ENCODE measurements at places on chromosomes 11 and 22.
A peak's percentile ranks its signal among the peaks of the same experiment; 100 is the strongest.

DNA sequence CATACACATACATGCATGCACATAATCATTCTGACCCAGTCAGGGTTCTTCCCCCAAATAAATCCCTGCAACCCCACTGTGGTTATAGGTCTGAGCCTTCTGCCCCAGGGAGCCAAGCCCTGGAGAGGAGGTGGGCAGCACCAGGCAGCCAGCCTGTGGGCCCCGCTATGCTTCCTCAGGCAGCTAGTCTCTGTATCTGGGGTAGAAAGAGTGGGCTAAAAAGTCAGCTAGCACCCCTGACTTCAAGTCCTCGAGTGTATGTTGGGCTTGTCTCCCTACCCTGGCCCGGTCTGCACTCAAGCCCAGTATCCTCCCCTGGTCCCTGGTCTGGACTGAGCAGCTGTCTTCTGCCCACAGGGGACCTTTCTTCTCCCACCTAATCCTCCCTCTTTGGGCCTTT is 28.0 kb downstream of the KCNQ1OT1 start:
- no peak for DNase-seq

GRCh38 chr11:34214961-34215805 is 109.8 kb downstream of the NAT10 start:
- peak; percentile 78 for DNase-seq

DNA sequence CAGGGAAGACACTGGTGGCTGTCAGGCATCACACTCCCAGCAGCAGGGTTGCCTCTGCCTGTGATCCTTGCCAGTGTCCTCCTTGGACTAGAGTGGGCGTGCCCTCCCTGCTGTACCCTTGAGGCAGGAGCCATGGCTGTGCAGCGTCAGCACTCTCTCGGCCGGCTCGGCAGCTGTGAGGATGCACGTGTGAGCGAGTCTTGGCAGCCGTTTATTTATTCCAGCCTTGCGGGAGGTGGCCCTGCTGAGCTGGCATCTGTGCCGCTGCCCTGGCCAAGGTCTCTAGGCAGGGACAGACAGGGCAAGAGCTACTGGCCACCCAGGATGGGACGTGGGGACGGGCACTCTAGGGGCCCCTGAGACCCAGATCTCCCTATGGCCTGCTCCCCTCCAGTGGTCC is 33.9 kb downstream of the TSPAN4 start:
- no peak for DNase-seq

- no peak for DNase-seq
These were observed 35.9 kb upstream of the WNT7B start for GRCh38 chr22:46012881-46013281.

- no peak for DNase-seq
These were observed 1.6 kb downstream of the ATG2A start for GRCh38 chr11:64915376-64915887.

- DNase-seq, result no peak
These were observed 4.3 kb upstream of the OSBPL5 start for GRCh38 chr11:3169255-3170043.

- DNase-seq, result no peak
These were observed 106.4 kb upstream of the FGF3 start for GRCh38 chr11:69925366-69926196.

DNA sequence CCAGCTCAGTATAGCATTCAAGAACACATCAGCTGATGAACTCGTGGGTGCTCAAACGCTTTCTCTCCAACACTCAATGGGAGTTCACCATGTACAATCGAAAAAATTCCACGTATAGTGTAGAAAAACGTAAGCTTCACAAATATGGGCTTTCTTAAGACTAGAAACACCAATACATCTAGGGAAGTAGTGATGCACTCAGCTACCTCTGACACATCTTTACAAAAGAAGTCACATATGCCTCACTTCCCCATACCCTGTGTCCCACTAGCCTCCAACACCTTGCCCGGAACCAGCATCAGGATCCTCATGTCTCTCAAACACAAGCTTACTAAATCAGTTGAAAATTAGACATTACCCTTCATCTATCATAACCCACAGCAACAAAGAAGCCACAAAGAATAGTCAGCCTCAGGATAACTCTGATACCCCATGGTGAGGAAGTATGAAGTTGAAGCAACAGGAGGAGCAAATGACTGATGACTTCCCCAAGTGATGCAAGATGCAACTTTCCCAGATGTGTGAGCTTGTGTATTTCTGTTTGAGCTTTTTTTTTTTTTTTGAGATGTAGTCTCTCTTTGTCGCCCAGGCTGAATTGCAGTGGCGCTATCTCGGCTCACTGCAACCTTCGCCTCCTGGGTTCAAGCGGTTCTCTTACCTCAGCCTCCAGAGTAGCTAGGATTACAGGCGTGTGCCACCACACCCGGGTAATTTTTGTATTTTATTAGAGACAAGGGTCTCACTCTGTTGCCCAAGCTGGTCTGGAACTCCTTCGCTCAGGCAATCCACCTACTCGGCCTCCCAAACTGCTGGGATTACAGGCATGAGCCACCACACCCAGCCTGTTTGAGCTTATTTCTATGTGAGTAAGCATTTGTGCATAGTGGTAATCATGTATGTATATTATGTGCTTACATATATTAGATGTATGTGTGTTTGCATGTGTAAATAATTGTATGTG is 8.5 kb upstream of the DENND5A start:
- DNase-seq, result peak; percentile 96

GRCh38 chr11:134876226-134876625 is 464.2 kb upstream of the B3GAT1 start:
- DNase-seq, result no peak

DNA sequence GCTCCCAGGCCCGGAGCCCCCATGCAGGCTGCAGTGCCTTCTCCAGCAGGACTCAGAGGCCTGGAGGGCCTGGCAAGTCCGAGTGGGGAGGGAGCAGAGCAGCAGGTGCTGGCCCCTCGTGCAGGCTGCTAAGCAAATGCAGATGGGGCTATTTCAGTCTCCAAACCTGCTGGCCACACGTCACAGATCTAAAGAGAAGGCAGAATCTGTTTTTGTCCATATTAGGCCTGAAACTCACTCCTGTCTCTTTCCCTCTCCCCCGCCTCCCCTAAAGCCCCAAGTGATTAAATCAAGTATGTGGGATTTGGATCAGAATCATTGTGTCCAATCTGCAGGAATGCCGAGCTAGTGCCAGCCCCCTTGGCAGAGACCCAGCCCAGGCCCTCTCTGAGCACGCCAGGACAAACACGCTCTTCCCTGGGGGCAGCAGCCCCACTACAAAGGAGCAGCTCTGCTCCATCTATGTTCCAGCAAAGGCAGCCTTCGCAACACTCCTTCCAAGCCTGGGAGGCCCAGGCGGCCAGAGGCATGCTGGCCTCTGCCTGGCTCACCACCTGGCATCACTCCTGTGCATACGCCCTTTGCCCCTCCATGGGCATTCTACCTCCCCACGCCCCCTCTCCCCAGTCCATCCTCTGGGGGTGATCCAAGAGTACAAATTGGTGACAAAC is 26.5 kb downstream of the RPL27A start:
- DNase-seq, result no peak

DNA sequence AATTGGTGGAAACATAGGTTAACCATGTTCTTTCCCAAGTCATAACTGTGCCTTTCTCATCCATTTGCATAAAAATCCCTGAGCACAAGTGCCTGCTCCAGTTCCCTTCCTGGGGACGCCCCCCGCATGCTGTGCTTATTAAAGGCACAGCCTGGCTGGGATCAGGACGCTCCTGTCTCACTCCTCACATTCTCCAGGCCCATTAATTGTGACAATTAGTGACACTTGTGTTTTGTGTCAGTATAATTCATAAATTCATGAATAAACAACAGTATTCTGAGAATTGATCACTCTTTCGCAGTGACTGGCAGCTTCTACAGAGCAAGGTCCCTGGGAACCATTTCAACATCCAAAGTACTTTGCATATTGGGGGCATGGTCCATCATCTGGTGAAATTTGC is 1354.4 kb downstream of the TBC1D22A start:
- no peak for DNase-seq

DNA sequence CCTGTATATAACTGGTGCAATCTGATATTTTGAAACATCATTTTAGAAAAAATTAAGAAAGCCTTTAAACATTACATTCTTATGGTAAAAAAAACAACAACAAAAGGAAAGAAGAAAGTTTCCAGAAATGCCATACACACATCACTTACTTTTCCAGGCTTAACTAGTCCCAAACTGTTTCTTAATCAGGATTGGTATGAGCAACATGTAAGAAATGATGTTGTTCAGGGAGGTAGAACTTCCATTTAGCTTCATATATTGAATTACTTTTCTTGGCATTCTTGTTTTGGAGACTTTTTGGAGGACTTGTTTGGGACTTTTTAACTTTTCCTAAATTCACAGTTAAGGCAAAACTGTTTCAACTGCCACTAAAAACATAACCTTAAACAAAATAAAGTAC is 791.5 kb downstream of the METTL15 start:
- no peak for DNase-seq

DNA sequence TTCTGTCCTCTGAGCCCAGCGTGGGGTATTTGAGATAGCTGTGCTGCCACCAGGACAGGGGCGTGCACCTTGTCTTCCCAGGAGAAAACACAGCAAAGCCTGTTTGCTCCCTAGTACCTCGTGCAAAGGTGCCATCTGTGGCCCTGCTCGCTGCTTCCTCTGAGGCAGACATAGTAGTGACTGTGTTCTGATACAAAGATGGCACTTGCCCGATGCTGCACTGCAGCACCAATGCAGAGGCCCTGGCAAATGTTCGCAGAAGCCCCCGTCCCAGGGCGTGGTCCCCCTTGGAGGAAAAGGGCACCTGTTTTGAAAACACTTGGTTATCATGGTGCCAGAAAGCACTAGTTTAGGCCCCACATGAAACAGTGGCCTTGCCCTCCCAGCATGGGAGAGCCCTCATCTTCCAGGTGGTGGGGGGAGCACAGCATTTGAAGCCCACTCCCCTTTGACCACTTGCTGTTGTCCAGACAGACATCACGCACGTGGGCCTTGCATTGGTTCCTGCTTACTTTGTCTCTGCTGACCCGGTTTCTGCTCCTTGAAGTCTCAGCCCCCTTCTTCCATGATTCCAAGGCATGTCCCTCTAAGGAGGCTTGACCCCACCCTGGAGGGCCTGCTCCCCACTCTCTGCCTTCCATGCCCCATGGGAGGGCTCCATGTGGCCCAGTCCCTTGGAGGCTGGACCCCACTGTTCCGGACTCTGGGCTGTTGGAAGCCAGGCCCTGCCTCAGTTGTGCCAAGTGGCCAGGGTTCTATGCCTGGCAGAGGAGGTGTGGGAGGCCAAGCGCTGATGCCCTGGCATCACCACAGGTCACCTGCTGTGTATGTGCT is 109.4 kb downstream of the KCNQ1OT1 start:
- no peak for DNase-seq

All from CD14-positive monocyte (primary cell).